ENCODE measurements at places on chromosomes 2 and 18. TPM values are rescaled to one million over a fixed set of nuclear protein-coding genes. Genes with fewer than 3 reads are reported as not detected.

The ALPG gene
- not detected for total RNA-seq

- DNase-seq, result no peak
Measured at GRCh38 chr18:3172097-3172496, 47.7 kb downstream of the MYOM1 start.

GRCh38 chr2:226669905-226670304 is 129.7 kb downstream of the IRS1 start:
- DNase-seq, result no peak

- peak; percentile 63 for DNase-seq
Measured at GRCh38 chr2:223941579-223942277, 3.4 kb downstream of the WDFY1 start.

The LDLRAD4 gene
- 1.7 TPM for total RNA-seq

DNA sequence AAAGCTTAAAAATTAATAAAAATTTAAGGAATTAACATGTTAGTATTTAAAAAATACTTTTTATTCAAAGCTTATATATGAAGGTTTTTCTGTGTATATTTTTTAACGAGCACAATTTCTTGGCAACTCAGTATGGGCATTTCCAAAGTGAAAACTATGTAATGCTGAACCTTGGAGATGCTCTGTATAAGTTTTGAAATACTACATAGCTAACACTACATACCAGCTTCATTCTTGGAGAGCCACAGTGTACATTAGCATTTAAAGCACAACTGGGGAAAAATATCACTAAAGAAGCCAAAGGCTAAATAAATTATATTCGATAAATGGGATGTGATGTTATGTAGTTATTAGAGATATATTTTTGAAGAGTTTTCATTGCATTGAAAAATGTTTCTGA is 446.5 kb downstream of the CCDC85A start:
- no peak for DNase-seq

DNA sequence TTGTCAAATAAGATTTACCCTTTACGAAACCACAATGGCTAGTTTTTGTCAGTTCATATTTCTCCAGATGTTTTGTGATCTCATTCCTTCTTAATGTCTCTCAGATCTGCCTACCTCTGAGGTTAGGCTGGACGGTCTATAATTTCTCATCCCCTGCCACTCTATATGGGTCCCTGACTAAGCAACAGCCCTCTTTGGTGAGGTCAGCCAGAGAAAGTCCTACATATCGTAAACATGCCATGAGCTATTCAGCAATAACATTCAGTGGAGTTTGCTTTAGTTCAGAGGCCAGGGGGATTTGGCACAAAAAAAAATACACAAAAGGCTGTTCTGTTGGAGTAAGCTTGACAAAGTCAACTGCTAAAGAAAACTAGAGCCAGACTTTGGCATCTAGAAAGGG is 192.1 kb upstream of the NCKAP5 start:
- peak; percentile 39 for DNase-seq

DNA sequence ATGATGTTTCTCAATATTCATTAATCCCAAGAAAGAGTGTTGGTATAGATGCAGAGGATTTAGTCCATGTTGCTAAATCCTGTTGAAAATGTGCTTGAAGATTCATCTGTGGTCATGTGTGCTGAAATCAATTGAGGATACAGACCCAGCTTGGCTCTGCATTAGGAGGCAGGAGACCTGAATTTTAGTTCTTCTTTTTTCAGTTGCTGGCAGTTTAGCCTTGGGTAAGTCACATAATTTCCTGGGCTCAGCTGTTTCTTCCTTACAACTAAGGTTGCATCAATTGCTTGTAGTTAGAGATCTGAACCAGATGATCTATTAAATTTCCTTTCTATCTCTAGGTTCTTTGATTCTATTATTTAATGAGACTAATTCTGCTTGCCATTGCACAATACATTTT is 54.4 kb downstream of the SETBP1 start:
- no peak for DNase-seq

DNA sequence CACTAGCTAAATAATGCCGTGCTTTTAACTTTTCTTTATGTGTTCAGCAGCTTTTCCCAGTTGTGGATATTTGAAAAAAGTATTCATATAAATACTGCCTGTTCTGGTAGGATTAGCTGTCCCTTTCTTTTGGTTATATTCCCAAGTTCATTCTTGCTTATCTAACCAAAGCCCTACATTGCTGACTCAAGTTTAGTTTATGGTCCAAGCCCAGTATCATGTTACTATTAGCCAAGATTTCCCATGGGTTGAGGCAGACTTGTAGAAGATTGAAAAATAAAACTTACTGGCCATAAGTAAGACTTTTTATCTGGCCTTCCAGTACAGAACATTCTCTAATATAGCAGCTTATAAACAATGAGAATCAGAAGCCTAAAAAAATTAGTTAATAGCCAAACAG is 49.7 kb upstream of the NFE2L2 start:
- peak; percentile 56 for DNase-seq

The REG3A gene
- not detected for total RNA-seq

- no peak for DNase-seq
Measured at GRCh38 chr2:178298785-178299212, 104.5 kb downstream of the OSBPL6 start.

- DNase-seq, result no peak
Measured at GRCh38 chr2:128995086-128995485, 676.4 kb upstream of the HS6ST1 start.
